ENCODE measurements at places on chromosomes 1 and 21.

GRCh38 chr1:29648026-29648425 is 411.7 kb downstream of the PTPRU start:
- DNase-seq: no peak

DNA sequence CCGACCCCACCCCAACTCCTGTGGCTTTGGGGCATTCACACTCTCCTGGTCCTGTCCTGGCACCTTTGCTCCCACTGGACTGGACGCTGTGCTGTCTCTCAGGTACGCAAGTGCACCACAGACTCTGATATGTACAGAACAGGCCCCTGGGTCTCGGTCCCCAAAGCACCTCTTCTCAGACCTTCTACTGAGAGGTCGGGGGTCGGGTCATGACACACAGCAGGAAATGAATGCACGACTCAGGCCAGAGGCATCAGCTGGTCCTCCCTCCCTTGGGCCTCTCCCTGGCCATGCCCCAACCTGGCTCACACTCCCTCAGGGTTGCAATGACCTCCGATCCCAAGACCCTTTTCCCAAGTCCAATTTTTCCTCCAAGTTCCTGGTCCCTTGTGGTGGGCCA is 1.8 kb upstream of the KRTAP10-12 start:
- DNase-seq: no peak

GRCh38 chr1:209552406-209553264 is 30.9 kb upstream of the CAMK1G start:
- no peak for DNase-seq

DNA sequence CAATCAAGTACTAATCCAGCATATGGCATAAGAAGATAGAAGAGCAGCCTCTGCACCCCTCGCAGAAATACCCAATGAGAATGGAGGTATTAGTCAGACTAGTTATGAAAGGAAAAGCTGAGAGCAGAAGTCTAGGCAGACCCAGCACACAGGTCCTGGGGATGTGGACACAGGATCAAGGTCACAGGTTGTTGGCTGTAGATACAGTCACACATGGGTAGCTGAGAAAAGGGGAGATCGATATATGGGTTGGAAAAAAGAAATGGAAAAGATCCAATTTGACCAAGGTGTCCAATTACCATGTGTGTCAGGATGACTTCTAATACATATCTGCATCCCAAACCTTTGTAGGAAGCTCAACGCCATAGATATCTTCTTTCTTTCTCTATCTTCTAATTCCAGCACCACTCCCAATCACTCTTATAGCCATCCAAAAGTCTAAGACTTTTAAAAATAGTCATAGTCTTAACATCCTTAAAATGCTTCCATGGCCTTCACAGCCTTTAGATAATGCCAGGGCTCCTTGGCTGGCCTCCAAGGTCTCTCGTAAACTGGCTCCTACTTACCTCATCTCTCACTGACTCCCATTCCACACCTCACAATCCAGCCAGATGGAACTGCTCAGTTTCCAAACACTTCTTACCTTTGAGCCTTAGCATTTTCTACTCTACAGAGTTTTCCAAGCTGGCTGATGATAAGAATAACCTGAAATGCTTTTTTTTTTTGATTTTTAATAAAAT is 8.3 kb upstream of the ZC3H11B start:
- no peak for DNase-seq

DNA sequence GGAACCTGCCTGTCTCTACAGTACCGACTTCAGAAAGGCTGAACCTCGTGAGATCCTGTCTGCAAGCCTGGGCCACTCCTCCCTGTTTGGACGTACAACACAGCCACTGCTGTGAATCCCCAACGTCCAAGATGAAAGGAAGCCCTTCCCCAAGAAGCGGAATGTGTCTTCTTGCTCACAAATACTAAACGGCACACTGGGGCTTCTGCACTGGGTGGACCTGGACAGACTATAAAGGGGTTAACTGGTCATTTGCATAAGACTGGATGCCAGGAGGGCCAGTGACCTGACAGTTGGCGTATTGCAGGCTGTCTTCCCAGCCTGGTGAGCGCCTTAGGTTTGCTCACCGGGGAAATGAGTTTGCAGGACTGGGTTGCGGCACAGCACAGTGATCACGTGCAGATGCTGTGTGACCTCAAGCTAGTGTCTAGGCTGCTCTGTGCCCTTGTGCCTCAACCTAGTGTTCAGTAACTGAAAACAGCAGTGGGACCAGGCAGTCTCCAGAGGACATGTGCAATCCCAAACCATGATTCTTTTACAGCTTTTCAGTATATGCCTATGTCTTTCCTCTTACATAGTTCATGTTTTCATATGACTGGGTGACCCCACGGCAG is 19.5 kb upstream of the AJAP1 start:
- no peak for DNase-seq

DNA sequence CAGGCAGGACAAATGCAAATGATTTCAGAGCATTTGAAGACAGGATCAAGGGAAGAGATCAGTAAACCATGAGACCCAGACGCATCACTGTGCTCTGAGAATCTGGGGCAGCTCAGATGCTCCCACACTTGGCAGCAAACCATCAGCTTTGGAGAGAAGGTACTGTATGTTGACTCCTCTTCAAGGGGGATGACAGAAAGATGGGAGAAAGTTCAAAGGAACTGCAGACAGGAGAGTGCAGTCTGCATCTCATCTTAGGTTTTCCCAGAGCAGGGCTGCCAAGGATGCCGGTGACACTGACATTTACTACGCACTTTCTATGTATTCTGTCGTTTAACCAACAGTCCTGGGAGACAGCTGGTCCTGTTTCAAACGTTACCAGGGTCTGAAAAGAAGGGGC is 35.8 kb downstream of the OLFML2B start:
- no peak for DNase-seq

DNA sequence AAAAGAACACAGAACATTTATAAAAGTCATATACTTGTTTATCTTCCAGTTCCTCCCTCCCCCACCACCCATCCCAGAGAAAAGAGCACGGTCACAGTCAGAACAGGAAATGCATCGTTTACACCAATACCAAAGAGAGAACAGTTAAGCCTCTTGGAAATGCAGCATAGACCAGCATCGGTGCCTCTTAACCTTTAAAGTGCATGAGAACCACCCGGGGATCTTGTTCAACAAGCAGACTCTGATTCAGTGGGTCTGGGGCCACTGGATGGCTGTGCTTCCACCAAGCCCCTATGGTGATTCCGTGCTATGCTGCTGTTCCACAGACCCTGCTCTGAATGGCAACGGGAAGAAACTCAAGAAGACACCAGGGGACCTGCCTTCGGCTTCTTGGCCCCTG is 19.2 kb downstream of the FAM89A start:
- no peak for DNase-seq

DNA sequence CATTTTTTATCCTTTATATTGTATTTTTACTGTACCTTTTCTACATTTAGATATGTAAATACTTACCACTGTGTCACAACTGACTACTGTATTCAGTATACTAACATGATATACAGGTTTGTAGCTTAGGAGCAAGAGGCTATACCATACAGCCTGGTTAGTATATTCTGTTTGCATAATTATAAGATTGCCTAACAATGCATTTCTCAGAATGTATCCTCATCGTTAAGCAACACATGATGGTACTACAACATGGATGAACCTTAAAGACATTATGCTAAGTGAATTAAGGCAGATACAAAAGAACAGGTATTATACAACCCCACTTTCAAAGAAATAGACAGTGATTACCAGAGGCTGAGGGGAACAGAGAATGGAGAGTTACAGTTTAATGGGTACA is 62.7 kb downstream of the RUSC1 start:
- no peak for DNase-seq

DNA sequence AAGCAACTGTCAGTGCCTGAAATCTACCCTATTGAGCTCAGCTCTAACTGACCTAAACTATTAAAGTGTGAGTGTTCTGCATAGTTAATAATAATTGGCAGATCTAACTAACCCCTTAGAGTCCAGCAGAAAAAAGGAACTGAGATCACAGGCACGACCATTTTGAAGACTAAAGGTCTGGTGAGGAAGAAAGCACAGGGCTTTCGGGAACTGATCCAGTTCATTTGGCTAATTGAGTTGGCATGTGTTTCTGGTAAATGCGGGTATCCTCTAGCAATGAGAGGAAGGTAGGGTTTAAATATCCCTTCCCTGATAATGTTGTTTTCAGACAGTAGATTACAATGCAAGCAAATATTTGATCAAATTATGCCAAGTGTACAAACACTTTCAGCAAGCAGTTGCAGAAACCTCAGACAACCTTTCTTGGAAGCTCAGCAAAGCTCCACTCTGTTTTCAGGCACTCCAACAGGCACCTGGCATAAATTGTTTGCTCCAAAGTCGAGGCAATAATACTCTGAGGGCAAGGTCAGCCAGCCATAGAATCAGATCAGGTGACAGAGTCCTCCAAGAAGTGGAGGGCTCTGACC is 100.8 kb downstream of the KCNK1 start:
- DNase-seq: no peak

DNA sequence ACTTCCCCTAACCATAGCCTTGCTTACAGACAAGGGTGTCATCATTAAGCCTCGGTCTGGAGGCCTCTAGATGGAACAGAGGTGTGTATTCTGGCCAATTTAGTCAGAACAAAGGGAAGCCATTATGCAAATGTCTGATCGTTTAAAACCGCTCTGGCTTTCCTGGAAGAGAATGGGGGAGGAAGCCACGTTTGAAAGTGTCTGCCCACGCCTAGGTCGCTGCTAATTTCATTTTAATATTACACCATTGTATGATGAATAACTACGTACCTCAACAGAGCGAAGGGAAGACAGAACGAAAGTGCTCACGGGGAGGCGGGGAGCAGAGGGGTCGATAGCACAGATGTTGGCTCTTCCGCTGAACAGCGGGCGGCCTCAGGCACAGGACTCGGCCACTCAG is 41.1 kb upstream of the CSF3R start:
- no peak for DNase-seq

GRCh38 chr1:196467230-196467925 is 140.9 kb downstream of the KCNT2 start:
- no peak for DNase-seq

DNA sequence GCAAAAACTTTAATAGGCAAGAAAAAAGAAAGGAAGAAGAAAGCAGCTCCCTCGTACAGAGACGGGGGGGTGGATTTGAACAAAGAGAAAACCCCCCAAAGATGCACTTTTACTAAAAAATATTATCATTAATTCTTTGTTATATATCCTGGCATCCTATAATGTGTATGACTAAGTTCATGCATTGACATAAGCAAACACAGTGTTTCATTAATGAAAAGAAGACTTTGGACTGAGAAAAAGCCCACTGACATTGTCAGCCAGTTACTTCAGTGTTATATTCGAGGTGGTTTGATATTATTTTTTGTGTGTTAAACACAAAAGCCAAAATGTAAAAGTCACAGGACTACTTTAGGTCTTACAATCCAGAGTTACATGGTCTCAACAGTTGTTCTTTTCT is 110.1 kb upstream of the DPYD start:
- no peak for DNase-seq

GRCh38 chr21:31727181-31727580 is 4.7 kb downstream of the SCAF4 start:
- DNase-seq: no peak

- DNase-seq: no peak
Measured at GRCh38 chr1:230237805-230238204, 170.8 kb downstream of the GALNT2 start.

- no peak for DNase-seq
Measured at GRCh38 chr1:67726224-67726623, 41.2 kb downstream of the GADD45A start.

DNA sequence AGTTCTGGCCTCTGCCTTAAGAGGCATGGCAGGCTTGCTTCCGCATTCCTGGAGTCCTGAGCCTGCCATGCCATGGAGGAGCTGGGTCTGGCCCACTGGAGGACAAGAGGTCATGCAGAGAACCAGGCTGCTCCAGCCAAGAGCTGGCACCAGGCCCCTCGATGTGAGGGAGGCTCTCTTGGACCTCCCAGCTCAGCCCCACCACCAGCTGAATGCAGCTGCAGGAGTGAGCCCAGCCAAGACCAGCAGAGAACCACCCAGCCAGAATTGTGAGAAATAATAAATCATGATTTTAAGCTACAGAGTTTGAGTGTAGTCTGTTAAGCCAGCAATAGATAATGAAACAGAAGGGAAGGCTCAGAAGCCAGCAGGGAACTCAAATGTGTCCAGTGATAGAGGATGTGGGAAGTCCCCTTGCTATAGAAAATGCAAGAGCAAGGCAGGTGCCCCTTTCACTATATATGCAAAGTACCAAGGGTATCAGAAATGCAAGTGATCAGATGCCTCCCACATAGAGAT is 118.4 kb downstream of the HIVEP3 start:
- no peak for DNase-seq

GRCh38 chr1:189429610-189430009 is 1048.1 kb downstream of the BRINP3 start:
- DNase-seq: no peak

GRCh38 chr1:205581321-205581980 is 50.4 kb downstream of the ELK4 start:
- DNase-seq: no peak

GRCh38 chr1:214261206-214262123 is 19.5 kb upstream of the SMYD2 start:
- DNase-seq: peak; percentile 88

- no peak for DNase-seq
Measured at GRCh38 chr1:26791626-26792025, 3.9 kb downstream of the PIGV start.

- no peak for DNase-seq
Measured at GRCh38 chr1:162878000-162878596, 17.1 kb upstream of the CCDC190 start.

- no peak for DNase-seq
Measured at GRCh38 chr1:115377411-115377810, 39.4 kb upstream of the NGF start.

GRCh38 chr1:7534061-7534825 is 236.9 kb upstream of the VAMP3 start:
- DNase-seq: no peak

- DNase-seq: no peak
Measured at GRCh38 chr1:216749232-216749631, 26.0 kb upstream of the ESRRG start.

DNA sequence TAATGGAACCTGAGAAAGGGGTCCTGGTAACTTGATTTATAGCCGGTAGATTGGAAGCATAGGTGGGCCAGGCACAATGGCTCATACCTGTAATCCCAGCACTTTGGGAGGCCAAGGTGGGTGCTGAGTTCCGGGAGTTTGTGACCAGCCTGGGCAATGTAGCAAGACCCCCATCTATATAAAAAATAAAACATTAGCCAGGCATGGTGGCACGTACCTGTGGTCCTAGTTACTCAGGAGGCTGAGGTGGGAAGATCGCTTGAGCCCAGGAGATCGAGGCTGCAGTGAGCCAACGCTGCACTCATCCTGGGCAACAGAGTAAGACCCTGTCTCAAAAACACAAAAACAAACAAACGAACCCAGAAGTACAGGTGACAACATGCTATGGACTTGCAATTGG is 76.5 kb downstream of the ZNF281 start:
- no peak for DNase-seq
